ENCODE measurements at places on chromosomes 7 and 10.

GRCh38 chr7:114478384-114478783, 63.8 kb downstream of the FOXP2 start:
- no peak for DNase-seq

DNA sequence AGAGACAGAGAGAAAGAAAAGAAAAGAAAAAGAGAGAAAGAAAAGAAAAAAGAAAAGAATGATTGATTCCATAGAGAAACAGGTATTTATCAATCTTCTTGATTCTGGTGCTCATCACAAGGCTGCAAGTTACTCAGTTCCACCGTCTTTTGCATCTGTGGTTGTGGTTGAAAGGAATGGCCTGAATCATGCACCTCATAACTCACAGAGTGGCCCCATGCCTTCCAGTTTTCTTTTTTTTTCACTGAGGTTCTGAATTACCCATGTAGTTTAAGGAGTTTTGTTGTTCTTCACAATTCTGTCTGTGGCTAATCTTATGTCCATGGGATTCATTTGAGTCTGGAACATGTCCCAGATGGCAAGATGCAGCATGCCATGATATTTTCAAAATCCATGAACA, 156.0 kb downstream of the ZNF33B start:
- DNase-seq: no peak

GRCh38 chr7:104156842-104157277, 51.0 kb downstream of the ORC5 start:
- no peak for DNase-seq

DNA sequence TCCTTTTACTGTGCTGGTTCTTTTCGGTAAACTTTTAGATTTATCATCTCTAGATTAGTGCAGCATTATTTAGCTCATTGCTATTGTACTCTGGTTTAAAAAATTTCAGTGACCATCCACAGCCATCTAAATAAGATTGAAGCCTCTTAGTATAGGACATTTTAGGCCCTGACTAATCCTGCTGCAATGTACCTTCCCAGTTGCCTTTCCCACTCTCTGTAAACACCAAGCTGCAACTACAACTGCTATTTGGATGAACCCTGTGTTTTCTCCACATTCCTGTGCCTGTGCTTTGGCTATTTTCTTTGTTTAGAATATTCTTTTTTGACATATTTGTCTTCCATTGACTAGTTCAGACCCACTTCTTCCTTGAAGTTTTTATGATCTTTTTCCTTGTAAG, 314.6 kb downstream of the AUTS2 start:
- DNase-seq: no peak

DNA sequence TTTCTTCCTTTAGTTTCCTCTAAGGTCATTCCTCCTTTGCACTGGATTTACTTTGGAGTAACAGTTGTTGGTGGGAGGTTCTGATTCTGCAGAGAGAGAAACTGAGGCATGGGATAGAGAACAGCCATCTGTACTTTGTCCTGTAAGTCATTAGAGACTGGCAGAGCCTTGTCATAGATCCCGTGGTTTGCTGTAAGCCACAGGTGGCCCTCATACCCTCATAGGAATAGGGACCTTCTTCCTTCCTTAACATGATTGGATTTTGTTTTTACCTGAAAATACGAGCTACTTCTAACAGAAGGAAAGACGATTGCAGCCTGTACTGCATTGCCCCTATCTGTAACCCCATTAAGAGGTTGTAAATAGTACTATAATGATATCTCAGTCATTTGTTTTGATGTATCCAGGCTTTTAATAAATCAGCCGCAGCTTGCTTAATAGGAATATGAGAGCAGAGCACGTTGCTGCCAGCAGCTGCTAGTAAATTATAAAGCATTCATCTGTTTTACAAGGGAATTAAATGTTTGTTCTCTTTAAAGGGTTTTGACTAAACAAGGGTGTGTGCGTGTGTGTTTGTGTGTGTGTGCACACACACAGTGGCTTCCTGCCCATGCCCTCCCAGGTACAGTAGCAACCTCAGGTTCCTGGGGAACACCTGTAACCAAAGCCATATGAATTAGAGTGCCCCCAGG, 249.8 kb downstream of the AUTS2 start:
- no peak for DNase-seq

GRCh38 chr10:96496281-96496925, 17.3 kb downstream of the TLL2 start:
- DNase-seq: no peak

- DNase-seq: no peak
Observed at GRCh38 chr7:136179851-136180721, 202.9 kb upstream of the MTPN start.
